Stimulated activated CD4-positive, alpha-beta T cell treated with anti-CD3 and anti-CD28 coated beads, Interleukin-4, amount 100 ng/mL, for 4 hours (primary cell): ENCODE measurements at places on chromosomes 11 and 22.

DNA sequence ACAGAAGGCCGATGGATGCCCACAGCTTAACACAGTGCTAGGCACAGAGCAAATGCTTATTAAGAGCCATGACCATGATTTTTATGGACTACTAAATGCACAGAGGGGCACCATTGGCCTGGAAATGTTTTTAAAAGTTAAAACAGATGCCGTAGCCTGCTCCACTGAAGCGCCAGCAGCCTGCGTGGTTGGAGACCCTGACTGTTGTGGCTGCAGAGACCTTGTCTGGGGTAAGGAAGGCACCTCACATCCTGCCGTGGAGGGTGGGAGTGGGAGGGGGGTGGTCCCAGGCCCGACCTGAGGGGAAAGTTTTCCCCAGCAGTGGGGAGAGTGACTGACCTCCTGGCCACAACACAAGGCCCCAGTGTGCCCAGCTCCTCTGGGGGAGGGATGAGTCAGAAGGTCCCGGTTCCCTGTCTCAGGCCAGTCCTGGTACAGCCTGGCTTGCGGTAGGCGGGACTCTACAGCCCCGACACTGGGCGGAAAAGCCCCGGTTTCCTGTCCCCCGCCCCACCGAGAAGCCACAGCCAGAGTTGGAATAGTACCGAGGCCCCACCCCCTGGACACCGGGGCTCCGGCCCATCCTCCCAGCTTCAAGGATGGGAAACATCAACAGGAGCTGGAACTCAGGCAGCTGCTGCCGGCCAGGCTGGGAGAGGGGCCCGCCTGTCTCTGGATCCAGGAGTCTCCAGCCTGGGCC lies 7.0 kb downstream of the CHST1 start:
- no peak for DNase-seq

- DNase-seq, result no peak
These were observed 65.3 kb downstream of the PRDM11 start for GRCh38 chr11:45211732-45212131.

DNA sequence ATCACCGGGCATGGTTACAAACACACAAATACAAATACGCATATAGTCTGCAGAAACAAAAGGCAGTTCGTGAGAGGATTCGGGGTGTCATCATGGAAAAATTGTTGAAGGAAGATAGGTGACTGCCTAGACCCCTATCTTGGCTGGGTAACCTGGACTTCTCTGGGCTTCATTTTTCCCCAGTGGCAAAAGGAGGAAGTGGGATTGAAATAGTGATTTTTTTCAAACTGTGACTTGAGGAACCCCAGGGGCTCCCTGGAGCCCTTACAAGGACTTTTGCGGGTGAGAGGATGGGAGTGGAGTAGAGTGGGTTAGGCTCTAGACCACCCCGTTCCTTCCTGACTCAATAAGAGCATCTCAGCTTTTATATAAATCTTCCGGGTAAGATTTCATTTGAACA lies 1.0 kb upstream of the ELF5 start:
- DNase-seq, result no peak

DNA sequence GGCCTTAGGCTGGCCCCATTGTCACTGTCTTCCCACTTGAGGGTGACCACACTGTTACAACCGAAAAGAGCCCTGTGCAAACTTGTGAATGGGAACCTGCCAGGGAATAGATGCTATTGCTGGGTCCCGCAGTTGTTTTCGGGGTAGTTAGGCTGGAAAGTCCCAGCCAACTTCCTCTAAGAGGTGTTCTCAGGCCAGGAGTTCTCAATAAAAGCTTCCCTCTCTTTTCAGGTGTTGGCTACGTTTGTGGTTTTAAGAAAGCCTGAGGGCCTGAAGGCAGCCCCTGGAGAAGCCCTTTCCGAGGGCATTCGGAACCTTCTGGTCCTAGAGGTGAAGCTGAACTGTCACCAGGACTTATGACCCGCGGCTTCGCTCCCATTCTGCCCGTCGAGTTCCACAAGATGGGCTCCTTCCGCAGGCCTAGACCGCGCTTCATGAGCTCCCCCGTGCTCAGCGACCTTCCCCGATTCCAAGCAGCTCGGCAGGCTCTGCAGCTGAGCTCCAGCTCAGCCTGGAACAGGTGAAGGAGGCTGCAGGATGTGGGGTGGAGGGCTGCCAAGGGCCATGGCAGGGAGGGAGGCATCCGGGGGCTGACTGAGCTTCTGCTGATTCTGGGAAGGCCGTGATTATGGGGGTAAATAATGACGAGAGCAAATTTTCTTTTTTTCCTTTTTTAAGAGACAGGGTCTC lies 104.8 kb downstream of the PRR5L start:
- DNase-seq, result no peak

DNA sequence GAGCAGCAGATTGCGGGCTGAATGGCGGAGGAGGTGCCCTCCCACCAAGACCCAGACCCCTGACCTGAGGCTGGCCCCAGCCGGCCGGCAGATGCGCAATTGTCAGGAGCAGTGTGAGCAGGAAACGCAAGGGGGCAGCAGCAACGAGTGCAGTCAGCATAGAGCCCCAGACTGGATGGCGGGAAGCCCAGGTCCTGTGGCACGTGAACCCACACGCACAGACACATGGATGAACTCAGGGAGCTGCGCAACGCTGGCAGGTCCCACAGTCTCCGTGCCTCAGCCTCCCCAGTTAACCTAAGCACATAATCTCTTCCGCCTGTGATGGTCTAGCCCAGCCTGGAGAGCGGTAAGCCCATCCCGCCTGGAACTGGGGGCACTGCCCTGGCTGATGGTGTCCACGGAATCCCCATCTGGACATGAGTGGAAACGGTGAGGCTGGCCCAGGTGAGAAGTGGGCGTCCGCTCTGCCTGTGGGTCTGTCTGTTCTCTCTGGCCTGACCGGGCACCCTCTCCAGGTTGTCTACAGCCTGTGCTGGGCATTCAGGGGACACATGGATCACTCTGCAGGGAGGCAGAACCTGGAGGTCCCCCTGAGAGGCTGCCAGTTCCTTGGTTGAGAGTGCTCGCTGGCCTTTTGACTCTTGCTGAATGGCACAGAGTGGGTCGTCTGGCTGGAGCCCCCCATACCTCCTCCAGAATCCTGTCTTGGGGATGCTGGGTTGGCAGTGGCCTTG lies 626 bp upstream of the TBX10 start:
- DNase-seq, result peak; percentile 61

DNA sequence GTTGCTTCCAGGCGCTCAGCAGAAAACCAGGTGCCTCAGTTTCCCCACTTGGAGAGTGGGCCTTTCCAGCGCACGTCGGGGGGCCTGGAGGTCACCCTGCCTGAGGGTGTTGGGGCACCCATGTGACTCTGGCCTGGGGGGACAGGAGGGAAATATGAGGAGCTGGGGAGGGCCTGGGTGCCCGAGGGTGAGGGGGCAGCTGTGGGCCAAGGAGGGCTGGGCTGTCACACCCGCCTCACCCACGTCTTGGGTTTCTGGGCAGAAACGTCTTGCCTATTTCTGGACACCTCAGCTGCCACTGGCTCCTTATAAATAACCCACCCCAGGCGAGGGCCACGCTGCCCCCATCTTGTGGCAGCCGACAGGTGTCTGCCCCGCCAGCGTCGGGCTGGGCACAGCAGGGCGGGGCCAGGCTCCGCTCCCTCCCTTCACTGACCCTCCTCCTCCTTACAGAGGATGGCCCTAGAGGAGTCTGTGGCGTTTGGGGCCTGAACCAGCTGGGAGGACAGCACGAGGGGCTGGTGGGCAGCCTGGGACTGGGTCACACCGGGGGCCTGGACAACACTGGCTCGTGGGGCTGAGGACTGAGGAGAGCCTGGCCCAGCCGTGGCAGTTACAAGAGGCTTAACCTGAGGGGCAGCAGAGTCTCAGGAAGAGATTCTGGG lies 1.5 kb downstream of the TNNT3 start:
- no peak for DNase-seq

- DNase-seq, result no peak
These were observed 12.2 kb downstream of the GLYAT start for GRCh38 chr11:58719406-58720117.

DNA sequence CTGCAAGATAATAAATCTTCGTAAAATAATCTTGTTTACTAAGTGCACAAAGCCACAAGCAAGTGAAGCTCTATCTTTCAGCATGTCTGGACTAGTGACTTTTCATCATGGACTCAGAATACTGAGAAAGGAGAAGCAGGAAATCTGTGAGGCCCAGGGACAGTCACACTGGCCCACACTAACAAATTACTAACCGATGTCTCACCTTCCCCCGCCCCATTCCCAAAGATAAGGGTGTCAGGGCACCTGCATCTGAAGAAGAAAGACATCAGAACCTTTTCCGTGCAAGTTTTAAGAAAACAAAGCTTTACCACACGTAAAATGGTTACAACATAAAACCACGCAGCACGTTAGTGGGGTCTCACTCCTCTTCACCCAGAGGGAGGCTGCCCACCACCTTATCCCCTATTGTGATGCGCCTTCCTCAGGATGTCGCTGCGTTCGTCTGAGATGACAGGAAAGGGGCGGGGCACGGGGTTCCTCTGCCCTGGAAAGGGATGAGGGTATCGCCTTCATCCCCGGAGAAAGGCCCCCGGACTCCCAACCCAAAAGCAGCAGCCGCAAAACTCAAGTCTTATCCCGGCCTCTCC lies 616 bp downstream of the BTBD10 start:
- peak; percentile 44 for DNase-seq

DNA sequence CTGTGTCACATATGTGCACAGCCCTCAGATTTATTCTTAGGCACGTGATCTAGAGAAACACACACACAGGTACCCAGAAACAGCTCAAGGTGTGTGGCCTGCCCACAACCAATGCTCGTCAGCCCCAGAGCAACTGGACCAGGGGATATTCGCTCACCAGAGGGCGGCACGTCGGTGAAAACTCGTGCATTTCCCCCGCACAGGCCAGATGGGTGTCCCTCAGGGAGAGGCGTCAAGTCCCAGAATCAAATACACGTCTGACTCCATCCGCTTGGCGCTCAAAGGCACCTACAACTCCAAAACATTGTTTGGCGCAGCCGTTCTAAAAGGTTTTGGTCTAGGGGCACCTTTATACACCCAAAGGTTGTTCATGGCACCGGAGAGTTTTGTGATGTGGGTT lies 429.0 kb downstream of the BRD1 start:
- no peak for DNase-seq

DNA sequence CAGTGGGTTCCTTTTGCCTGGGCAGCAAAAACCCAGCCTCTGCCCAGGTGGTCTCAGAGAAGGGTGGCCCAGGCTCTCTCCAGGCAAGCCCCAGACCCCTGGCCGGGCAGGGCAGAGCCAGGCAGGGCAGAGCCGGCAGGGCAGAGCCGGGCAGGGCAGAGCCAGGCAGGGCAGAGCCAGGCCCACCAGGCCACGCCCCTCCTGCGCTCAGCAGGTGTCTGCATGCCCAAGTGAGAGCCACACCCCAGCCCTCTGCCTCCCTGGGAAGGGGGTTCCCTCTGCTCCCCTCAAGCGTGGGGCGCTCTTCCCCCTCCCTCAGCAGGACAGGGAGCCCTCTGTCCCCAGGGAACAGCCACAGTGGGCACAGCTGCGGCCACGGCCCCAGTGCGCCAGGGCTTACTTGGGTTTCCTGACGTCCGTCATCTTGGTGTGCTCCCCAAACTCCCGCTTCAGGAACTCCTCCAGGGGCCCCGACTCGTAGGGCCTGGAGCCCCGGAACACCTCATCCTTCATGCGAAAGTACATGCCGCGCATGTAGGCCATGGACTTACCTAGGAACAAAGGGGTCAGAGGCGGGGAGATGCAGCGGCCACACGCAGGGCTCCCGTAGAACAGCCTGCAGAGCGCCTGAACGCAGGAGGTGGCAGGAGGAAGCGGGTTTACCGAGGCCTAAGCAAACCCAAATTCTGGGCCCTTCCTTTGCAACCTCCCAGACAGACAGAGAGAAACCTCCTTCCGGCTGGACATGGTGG lies 10.1 kb upstream of the BAIAP2L2 start:
- no peak for DNase-seq

DNA sequence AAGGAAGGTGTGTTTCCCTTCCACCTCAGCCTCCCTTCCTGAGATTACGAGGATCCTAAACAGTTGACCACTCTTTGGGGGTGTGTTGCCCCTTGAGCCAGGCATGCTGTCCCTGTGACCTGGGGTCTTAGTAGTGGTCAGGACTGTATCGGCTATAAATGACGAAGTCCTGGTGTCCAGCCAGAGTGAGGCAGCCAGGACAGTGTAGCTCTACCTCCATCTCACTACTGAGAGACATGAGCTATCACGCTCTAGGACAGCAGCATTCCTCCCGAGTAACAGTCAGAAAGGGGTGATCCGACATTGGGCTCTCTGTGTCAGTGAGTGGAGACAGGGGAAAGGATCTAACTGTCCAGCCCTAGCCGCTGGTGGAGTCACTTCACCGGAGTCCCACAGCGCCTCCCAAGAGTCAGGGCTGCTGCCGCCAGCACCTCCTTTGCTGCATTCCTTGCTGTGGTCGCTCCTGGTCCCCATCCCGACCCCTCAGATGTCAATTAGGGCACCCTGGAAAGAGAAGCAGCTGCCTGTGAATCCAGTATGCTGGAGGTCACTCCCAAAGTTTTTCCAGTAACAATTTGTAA lies 3.3 kb upstream of the B3GNT6 start:
- DNase-seq, result no peak

DNA sequence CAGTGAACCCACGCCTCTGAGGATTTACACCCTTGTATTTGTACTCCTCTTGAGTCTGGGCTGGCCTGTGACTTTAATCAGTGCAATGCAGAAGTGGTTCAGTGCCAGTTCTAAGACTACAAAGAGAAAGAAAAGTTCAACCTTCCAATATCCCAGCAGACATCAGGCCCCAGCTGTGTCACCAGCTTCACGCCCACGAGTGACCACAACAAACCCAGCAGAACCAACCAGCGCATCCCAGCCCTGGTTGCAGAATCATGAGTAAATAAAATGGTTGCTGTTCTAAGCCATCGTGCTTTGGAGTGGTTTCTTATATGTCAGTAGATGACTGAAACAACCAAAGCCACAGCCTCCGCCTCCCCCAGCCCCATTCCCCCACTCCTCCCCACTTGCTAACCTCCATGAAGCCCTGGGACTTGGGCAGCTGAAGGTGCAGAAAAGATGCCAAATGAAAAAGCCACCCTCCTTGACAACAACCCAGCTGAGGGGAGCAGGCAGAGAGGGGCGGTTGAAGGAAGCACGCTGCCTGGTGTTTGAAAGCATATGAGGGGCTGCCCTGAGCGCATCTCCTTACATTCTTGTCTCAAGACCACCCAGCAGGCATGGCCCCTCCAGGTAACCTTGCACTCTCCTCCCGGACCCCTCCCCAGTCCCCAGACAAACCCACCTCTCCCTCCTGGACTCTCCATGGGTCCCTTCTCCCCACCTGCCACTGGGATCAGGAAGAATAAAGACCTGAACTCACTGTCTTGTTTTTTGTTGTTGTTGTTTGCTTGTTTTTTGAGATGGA lies 20.9 kb downstream of the TSKU start:
- DNase-seq, result peak; percentile 70

GRCh38 chr11:83436855-83437254 lies 150.7 kb upstream of the CCDC90B start:
- no peak for DNase-seq
